Naive thymus-derived CD4-positive, alpha-beta T cell (primary cell): ENCODE measurements at places on chromosomes 5 and 9.

GRCh38 chr5:159100782-159101646, 1.3 kb upstream of the EBF1 start:
- peak overlapping the region; percentile 59 for H3K4me3 ChIP-seq
- H3K27me3 ChIP-seq = peaks cover 18% of the 10 kb centered on the region

DNA sequence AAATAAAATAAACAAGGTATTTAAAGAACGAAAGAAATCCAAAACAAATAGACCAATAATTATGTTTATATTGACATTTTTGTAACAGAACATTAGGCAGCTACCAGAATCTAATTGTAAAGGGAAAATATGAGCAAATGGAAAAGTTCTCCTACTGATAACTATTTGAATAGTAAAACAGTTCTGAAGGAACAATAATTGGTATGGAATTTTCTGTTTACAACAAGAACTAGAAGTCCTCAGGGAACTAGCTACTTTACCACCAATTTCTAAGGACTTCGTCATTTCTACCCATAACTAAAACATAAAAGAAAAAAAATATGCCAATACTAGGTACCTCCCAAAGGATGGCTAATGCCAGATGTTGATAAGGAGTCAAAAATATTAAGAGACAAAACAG, 58.5 kb downstream of the AP3B1 start:
- H3K36me3 ChIP-seq = peaks cover 6% of the 10 kb centered on the region
- no peaks in the 10 kb centered on the region for H3K27me3 ChIP-seq
- no peaks in the 10 kb centered on the region for H3K4me1 ChIP-seq
- H3K27ac ChIP-seq = no peak overlapping the region
- no peak for DNase-seq

- H3K27me3 ChIP-seq = no peaks in the 10 kb centered on the region
- no peaks in the 10 kb centered on the region for H3K4me1 ChIP-seq
- DNase-seq = no peak
- no peak overlapping the region for H3K4me3 ChIP-seq
- no peaks in the 10 kb centered on the region for H3K36me3 ChIP-seq
Observed at GRCh38 chr9:1173993-1174392, 123.8 kb downstream of the DMRT2 start.

DNA sequence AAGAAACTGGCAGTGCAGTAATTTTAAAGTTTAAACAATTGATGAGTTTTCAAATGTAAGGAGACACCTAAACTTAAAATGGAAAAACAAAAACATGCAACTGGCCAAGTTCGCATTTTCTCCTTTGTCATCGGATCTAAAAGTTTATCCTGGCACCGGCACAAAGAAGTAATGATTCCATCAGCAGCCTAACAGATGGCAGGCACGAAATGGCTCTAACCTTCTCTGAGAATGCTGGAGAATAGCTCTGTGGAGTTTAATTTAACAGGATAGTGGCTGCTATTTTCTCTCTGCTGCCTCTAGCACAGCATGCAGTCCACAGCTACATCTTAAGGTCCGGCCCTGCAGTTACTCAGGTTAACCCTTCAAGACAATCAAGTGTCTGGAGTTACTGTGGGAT, 82.2 kb downstream of the PRELID2 start:
- H3K4me1 ChIP-seq = no peaks in the 10 kb centered on the region
- H3K27ac ChIP-seq = no peak overlapping the region
- H3K27me3 ChIP-seq = no peaks in the 10 kb centered on the region
- no peak for DNase-seq
- no peak overlapping the region for H3K4me3 ChIP-seq
- no peaks in the 10 kb centered on the region for H3K36me3 ChIP-seq

DNA sequence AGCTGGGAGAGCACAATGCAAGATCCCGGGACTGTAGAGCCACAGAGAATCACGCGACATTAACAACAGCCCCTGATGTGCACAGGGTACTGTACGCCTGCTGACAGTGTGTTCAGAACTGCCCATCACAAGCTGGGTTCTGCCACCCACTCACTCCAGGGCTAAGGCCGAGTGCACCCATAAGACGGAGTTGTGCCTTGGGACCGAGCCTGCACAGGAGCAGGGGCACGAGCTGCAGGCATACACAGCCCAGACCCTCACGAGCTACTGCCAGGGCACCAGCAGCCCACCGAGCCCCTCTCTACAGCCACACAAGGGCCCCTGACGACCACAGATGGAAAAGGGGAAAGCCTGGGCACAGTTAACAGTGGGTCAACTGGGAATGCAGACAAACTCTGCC, 67.8 kb downstream of the CAMSAP1 start:
- H3K36me3 ChIP-seq = no peaks in the 10 kb centered on the region
- no peak overlapping the region for H3K27ac ChIP-seq
- no peak overlapping the region for H3K4me3 ChIP-seq
- H3K4me1 ChIP-seq = no peaks in the 10 kb centered on the region
- no peak for DNase-seq

- H3K36me3 ChIP-seq = no peaks in the 10 kb centered on the region
- no peaks in the 10 kb centered on the region for H3K27me3 ChIP-seq
- DNase-seq = no peak
- H3K27ac ChIP-seq = no peak overlapping the region
- peaks cover 12% of the 10 kb centered on the region for H3K4me1 ChIP-seq
Observed at GRCh38 chr5:87015901-87016300, 251.8 kb upstream of the RASA1 start.

DNA sequence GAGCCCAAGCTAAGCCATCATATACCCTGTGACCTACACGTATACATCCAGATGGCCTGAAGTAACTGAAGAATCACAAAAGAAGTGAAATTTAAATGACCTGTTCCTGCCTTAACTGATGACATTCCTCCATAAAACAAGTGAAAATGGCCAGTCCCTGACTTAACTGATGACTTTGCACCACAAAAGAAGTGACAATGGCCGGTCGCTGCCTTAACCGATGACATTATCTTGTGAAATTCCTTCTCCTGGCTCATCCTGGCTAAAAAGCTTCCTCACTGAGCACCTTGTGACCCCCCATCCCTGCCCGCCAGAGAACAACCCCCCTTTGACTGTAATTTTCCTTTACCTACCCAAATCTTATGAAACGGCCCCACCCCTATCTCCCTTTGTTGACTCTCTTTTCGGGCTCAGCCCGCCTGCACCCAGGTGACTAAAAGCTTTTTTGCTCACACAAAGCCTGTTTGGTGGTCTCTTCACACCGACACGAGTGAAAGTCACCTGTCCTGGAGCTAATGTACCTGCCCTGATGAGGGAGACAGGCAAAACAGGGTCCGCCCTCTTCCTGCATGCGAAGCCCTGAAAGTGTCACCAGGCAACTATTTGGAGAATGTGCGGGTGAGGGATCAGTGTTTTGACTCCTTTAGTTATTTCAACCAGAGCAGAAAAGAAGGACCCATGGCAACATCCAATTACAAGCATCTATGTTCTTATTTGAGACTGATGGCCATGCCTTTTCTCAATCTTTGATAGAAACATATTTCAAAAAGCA, 266.1 kb downstream of the SMARCA2 start:
- H3K36me3 ChIP-seq = no peaks in the 10 kb centered on the region
- H3K27ac ChIP-seq = no peak overlapping the region
- H3K27me3 ChIP-seq = no peaks in the 10 kb centered on the region
- no peak overlapping the region for H3K4me3 ChIP-seq
- no peak for DNase-seq

DNA sequence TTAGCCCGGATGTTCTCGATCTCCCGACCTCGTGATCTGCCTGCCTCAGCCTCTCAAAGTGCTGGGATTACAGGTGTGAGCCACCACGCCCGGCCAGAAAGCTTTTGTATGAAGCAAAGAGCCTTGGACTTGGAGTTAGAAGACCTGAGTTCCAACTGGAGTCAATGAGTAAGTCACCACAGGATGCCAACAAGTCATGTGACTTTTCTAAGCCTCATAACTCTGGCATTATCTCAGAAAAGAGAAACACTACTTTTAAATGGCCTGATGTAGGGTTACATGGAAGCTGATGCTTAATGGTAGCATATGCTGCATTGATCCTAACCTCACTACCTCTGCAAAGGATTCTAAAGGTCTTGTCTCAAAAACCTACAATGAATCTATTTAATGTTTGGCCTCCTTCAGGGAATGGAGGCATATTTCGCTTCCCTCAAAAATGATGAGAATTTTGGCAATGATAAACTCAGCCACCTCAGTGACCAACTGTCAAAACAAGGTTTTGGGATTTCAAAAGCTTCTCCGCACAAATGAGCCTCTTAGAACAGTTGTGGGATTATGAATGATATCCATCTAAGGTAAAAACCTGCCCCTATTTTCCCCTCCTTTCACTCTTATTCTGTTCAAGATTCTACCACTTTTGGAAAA, 236.8 kb downstream of the ACTL7B start:
- no peak overlapping the region for H3K4me3 ChIP-seq
- no peak overlapping the region for H3K27ac ChIP-seq
- DNase-seq = no peak
- no peaks in the 10 kb centered on the region for H3K27me3 ChIP-seq
- no peaks in the 10 kb centered on the region for H3K4me1 ChIP-seq
- no peaks in the 10 kb centered on the region for H3K36me3 ChIP-seq

DNA sequence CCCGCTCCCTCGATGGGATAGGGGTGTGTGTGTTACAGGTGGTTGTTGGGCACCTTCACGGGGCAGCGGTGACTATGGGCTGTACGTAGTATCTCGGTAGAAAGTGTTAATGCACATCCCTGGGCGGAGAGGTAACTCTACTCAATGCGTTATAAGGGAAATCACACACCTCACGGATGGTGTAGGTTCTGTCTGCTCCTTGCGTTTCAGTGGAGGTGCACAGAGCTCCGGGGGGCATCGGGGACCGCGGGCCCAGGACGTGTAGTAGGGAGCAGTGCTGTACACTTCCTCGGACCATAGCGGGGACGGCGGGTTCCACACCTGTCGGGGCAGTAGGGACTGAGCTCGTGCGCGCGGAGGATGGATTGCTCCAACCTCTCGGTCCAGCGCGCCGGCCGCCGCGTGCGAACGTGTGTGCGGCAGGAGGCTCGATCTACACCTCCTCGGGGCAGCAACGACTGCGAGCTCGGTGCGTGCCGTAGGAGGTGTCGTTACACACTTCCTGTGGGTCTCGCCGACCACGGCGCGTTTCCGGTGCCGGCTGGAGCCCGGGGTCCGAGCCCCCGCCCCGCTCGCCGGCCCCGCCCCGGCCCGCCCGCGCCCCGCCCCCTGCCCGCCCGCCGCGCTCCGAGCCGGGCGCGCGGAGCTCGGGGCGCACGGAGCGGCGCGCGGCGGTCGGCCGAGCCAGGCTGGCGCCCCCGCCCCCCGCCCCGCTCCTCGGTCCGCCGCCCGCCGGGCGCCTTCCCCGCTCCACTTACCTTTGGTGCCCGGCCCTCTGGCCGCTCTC, at the start of gene KIAA1958:
Gene KIAA1958 (plus strand): TSS at position 607 of the 787 bp plus-strand sequence. CDS start 87,254 bp downstream, outside the sequence.
- H3K27me3 ChIP-seq = no peaks in the 10 kb centered on the region
- H3K36me3 ChIP-seq = no peaks in the 10 kb centered on the region
- peak; percentile 68 for DNase-seq

DNA sequence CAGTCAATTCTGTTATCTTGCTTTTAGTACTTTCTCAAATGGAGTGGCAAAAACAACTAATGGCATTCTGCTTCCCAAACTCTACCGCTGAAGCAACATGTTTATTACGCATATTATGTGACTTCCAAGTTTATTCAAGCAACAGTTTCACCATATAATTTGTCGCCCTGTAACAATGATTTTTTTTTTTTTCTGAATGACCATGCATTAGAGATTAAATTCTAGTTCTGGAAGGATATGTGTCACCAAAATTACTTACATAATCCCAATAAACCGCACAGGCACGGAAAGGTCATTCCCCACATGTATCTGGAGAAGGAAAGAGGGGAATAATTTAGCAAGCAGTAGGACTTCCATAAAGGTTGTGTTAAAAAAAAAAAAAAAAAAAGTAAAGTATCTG, 691.8 kb downstream of the DNAH5 start:
- no peak overlapping the region for H3K4me3 ChIP-seq
- no peaks in the 10 kb centered on the region for H3K36me3 ChIP-seq
- H3K27ac ChIP-seq = no peak overlapping the region
